ENCODE measurements at places on chromosomes 3 and 15.

GRCh38 chr3:30951826-30952225 is 57.4 kb upstream of the GADL1 start:
- DNase-seq: no peak

- DNase-seq: peak; percentile 25
Measured at GRCh38 chr3:59641169-59641899, 591.5 kb upstream of the CFAP20DC start.

DNA sequence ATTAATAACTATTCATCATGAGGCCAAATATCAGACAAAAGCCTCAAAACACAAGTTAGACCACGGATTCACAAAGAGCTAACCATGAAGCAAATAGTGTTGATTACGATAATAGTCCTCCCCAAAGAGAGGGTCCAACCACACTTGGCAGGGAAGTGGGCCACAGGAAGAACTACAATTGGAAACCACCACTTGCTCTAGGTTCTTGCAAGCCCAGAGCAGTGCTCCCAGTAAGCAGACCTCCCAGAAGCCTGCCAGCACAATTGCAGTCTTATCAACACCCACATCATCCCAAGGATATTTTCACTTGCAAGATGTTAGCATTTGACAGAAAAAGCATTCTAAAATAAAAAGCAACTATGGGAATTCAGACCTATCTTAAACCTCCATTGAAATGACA is 11.3 kb downstream of the SETD2 start:
- DNase-seq: no peak

DNA sequence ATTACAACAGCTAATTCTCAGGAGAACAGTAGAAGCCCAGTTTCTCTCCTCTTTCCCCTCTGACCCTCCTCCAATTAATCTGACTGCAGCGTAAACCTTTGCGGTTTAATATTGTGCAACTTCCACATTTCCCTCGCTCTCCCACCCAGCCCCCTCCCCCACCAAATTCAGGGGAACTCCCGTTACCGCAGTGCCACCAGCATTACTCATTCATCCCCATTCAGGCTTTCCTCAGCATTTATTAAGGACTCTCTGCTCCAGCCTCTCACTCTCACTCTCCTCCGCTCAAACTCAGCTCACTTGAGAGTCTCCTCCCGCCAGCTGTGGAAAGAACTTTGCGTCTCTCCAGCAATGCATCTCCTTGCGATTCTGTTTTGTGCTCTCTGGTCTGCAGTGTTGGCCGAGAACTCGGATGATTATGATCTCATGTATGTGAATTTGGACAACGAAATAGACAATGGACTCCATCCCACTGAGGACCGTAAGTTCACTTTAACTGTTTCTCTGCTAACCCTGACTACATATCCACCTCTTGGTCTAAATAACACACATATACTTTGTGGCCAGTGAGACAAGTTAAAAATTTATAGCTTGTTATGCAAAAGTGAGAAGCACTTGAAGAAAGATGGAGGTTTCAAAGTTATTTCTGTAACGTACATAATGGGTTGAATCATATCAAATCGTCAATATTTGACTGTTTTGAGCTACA is at the start of gene PTX3:
Gene PTX3, plus strand, starts transcription at position 268 of the 709 bp plus-strand sequence. Its CDS starts 84 bp downstream, at position 352.
- DNase-seq: peak; percentile 35

GRCh38 chr3:124761935-124762660 is 31.8 kb downstream of the UMPS start:
- no peak for DNase-seq

DNA sequence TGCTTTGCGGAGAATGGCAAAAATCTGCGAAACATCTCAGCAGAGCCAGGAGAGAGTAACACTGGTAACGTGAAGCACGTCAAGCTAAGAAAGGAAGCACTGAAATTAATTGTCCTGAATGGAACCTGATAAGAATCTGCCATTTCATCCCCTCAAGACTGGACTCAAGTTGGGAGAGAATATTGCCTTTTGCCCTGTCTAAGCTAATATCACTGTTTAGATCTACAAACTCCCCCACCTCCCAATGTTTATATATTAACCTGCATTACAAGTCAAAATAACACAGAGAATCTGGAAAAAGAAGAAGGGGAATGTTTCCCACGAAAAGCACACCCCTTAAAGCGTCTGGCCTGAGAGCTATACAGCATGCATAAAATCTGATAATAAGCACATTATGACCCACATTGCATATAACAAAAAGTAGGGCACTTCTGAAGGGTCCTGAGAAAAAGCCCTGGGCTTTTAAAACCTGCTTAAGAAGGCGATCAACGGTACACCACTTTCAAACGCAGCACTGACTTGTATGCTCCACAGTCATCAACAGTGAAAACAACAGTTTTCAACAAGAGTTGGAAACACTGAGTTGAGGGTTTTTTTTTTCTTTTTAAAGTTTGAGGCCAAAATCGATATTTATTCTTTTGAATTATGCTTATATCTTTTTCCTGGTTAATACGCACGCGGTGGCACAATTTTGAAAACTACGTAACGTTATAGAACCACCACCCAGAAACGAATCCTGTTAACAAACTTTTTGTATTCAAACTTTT is 1.4 kb upstream of the KAT2B start:
- DNase-seq: no peak

DNA sequence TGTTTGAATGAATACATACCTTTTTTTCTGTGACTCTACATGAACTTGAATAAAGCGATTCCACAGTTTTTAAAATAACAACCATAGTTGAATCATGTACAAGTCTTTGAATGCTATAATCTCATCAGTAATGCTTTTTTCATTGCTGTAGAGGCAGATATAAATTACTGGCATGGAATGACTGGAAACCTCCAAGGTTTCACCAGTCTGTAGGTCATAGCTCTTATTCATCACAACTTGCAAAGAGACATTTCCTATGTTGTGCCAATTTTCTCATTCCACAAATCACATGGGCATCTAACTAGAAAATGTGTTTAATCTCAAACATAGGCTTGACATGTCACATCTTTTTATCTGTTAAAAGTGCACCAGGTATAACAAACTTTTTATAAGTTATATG is 407.1 kb upstream of the KCNMB2 start:
- DNase-seq: no peak

DNA sequence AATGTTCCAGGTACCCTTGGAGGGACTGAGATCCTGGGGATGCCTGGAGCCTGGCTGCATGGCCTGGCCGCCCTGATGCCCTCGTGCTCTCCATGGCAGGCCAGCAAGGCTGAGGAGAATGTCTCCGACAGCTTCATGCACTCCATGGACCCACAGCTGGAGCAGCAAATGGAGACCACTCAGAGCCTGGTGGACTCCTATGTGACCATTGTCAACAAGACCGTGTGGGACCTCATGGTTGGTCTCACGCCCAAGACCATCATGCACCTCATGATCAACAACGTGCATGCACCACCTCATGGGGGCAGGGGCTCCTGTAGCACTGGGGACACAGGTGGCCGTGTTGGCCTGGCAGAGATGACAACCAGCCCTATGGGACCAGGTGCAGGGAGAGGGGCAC is 19.7 kb downstream of the GOLGA6A start:
- no peak for DNase-seq

GRCh38 chr3:111721747-111722146 is 126.6 kb upstream of the ZBED2 start:
- DNase-seq: no peak

GRCh38 chr3:31247850-31248562 is 284.7 kb upstream of the STT3B start:
- DNase-seq: no peak

DNA sequence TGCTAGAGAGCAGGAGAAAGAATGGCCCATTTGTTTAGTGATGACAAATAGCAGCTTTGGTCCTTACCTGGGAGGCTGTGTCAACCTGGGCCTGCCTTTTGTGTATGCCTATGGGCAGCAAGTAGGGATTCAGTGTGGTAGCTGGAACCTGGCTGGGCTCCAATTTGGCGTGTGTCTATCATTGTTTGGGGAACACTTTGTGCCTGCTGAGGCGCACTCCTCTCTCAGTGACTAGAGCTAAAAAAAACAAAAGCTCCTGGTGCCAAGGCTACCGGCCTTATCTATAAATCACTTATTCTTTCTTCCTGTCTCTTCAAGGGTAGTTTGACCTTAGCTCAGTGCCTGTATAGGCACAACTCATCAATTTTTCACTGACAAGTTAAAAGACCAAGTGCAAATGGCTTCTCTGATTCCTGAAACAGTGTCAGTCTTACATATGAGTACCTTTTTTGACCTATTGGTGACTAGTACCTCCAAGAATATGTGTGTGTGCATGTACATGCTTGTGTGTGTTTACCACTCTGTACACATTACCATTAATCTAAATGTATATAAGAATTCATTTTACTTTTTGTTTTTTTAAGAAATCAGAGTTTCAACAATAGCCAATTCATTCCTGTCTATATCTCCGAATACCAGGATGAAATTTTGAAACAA is 54.6 kb downstream of the GMNC start:
- DNase-seq: no peak

- DNase-seq: no peak
Measured at GRCh38 chr3:71721651-71722157, 3.5 kb downstream of the EIF4E3 start.

DNA sequence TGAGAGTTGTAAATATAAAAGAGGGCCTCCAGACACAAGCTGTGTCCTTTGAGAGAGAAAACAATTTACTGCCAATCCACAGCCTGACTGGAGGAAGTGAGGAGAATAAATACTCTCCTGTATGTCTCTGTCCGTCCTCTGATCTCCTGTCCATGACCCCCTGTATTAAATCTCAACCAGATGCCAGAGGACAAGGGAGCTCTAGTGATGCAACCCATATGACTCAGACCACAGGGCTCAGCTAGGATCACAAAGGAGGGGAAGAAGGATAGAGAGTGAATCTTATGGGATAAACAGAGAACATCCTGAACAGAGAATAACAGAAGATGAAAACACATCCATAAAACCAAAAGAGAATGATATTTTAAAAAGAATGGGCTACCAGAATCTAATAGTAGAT is 482.6 kb downstream of the PLOD2 start:
- no peak for DNase-seq

DNA sequence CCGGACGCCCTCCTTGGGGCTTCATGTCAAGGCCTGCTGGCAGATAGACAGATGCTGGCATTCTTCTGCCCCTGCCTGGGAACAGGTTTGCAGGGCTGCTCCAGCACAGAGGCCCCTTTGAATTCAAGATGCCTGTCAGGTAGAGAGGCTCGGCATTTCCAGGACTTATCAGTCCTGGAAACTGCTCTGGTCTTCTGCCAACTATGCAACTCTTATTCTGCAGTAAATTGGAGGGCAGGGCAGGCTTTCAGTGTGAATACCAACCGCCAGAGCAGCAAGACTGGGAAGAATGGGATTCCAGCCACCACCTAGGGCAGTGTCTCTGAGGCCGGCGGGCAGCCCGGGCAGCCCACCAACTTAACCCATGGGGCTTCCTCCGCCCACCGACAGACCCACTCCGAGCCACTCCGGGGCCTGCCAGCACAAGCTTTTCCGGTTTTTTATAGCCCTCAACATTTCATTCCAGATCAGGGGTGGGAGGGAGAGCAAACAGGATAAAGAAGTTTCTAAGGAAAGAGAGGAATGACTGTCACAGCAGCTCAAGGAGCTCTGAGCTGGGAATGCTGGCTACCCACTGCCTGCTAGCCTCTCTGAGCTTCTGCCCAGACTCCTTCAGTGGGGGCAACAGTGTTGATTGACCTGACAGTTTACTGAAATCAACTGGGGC is 140.9 kb downstream of the NTRK3 start:
- DNase-seq: no peak

- peak; percentile 94 for DNase-seq
Measured at GRCh38 chr15:66497502-66498455, at the start of gene SNAPC5. TSS of gene SNAPC5 (minus strand) at chr15:66497762. CDS start at chr15:66497731, 31 bp downstream.

- no peak for DNase-seq
Measured at GRCh38 chr3:53837331-53837730, 8.9 kb downstream of the CHDH start.

DNA sequence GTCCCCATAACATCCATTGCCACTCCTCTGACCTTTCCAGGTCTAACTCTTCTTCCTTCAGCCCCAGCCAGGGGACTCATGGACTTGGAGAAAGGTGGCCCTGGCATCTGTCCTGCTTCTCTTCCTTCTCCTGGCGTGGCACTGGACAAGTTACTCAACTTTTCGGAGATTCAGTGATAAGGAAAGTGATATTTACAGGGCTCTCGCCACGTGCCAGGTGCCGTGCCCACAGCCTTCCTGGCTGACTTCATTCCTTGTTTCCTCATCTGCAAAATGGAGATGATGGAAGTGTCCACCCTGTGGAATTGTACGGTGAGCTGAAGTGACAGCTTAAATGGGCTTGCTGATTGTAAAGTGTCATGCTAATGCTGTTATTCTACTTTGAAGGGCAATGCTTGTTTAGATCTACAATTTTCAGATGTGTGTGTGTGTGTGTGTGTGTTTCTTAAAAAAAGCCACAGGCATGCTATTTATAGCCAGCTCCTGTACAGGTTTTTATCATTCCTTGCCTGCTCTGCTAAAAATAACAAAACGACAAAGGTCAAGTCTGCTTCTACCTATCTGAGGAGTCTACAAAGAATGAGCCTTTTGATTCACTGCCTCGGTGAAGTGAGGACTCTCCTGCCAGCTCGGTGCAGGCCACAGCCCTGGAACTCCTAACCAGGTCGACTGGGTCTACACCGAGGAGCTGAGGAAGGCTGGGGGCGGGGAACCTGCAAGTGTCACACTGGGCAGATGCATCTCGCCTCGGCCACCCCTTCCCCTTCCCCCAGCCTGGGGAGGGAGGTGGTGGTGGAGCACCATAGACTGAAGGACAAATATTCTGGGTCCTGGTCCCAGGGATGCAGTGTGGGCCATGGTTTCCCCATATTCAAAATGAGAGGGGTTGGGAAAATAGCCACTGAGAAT is 11.4 kb upstream of the ATP2B2 start:
- no peak for DNase-seq

- no peak for DNase-seq
Measured at GRCh38 chr3:67357610-67358458, 296.6 kb downstream of the SUCLG2 start.

DNA sequence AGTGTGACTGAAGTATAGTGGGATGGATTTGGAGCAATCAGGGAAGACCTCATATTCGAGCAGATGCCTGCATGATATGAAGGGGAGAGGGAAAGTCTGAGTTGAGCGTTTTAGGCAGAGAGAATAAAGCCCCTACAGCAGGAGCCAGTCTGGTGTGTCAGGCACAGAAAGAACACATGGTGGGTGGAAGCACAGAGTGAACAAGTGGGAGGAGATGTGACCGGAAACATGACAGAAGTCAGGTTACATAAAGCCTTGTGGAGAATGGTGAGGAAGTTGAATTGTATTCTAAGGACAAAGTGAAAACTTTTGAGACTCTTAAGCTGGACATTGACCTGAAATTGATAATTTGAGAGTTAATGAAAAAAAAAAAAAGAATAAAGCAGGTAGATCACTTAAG is 541.0 kb downstream of the PLOD2 start:
- DNase-seq: no peak

GRCh38 chr15:48872632-48873031 is 5.3 kb upstream of the EID1 start:
- no peak for DNase-seq

All from cerebellum (tissue), 4 donors.